ENCODE measurements at places on chromosomes 2 and 18. TPM values are rescaled to one million over a fixed set of nuclear protein-coding genes. Genes with fewer than 3 reads are reported as not detected.

ABCG5 gene
- not detected for total RNA-seq

HEATR5B gene
- total RNA-seq = 30.6 TPM

NOSTRIN gene
- total RNA-seq = 1.5 TPM

TTN gene
- 0.13 TPM for total RNA-seq

Data from articular chondrocyte of knee joint (primary cell).